ENCODE measurements at places on chromosomes 5 and 9.

- no peak for DNase-seq
These were observed 147.4 kb upstream of the RPS23 start for GRCh38 chr5:82425591-82425990.

DNA sequence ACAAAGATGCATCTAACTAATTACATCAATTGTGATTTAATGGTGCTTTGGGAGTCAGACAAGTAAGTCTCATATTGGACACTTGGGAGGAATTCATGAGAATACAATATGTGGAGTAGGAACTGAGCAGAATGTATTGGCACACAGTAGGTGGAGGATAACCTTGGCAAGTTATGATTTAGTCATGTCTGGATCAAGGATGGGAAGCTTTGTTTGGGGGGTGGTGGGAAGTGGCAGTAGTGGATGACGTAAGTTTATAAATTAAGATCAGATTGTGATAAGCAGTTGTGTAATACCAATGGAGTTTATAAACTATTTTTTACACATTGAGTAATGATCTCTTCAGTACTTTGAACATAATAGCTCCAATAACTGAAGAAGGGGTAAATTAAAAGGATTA is 67.0 kb downstream of the SGCD start:
- DNase-seq: no peak

- no peak for DNase-seq
These were observed 55.2 kb upstream of the NEK6 start for GRCh38 chr9:124202447-124202971.

- DNase-seq: no peak
These were observed 39.8 kb upstream of the ALDH1B1 start for GRCh38 chr9:38352530-38353328.

DNA sequence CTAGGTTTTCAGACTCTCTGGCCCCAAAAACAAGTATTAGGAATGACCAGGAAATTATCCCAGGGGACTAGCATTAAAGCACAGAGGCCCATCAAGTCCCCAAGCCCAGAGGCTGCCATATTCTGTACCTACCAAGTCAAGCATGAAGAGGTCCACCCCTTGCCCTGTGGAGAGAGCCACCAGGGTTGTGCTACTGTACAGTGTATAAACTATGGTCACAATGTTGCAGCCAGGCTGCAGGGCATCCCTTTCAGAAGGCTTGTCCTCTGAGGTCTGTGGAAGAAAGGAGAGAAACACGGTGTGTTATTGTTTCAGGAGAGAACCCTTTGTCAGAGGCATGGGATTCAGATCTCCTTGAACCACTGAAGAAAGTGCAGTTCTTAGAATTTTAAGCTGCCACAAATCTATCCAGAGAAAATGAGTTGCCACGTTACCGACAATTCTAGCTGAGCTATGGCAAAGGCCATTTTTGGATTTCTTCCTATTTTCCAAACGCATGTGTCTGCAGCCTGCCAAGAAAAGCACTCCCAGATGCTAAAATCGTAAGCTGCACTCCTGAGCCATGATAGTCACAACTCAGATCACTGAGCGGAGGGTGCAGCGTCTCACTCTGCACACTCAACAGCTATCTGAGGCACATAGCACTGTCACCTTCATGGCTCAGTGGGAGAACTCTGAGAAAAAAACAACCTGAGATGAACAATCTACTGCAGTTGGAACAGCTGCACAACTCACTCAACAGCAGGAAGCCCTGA is 45.5 kb upstream of the SPATA31E1 start:
- no peak for DNase-seq

- DNase-seq: no peak
These were observed 51.0 kb upstream of the SPINK5 start for GRCh38 chr5:148012801-148013200.

All from hypothalamus (tissue), 51 donors.